ENCODE measurements at places on chromosomes 2 and 18.
A peak's percentile ranks its signal among the peaks of the same experiment; 100 is the strongest.

- H3K4me1 ChIP-seq, result no peaks in the 10 kb centered on the region
- H3K4me3 ChIP-seq, result no peak overlapping the region
- H3K27me3 ChIP-seq, result no peaks in the 10 kb centered on the region
- no peaks in the 10 kb centered on the region for H3K36me3 ChIP-seq
Observed at GRCh38 chr2:239202836-239203235, 198.0 kb downstream of the HDAC4 start.

DNA sequence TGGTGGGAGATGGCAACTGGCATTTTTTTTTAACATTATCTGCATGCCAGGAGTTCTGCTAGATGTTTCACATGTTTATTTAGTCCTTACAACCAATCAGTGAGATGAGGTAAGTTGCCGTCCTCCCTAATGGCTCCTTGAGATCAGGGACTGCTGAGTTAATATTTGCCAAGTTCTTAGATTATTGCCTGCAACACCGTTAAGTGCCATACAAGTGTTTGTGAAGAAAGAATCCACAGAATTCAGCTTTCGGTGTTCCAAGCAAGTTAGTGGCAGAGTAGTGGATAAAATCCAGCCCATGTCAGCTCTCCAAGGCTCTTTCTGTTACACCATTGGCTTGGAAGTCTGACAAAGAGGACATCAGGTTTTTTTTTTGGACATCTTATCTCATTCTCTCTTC is 95.9 kb downstream of the C1QL2 start:
- H3K27ac ChIP-seq, result no peak overlapping the region
- H3K27me3 ChIP-seq, result no peaks in the 10 kb centered on the region
- no peak for DNase-seq
- no peaks in the 10 kb centered on the region for H3K36me3 ChIP-seq
- H3K4me1 ChIP-seq, result no peaks in the 10 kb centered on the region

GRCh38 chr2:37645836-37646235 is 25.6 kb downstream of the CDC42EP3 start:
- no peaks in the 10 kb centered on the region for H3K36me3 ChIP-seq
- no peak for DNase-seq
- no peak overlapping the region for H3K27ac ChIP-seq
- H3K4me1 ChIP-seq, result no peaks in the 10 kb centered on the region
- H3K4me3 ChIP-seq, result no peak overlapping the region

- no peak overlapping the region for H3K4me3 ChIP-seq
- H3K36me3 ChIP-seq, result no peaks in the 10 kb centered on the region
- no peak overlapping the region for H3K27ac ChIP-seq
- no peaks in the 10 kb centered on the region for H3K27me3 ChIP-seq
- no peak for DNase-seq
Observed at GRCh38 chr2:234427081-234428061, 69.5 kb downstream of the ARL4C start.

DNA sequence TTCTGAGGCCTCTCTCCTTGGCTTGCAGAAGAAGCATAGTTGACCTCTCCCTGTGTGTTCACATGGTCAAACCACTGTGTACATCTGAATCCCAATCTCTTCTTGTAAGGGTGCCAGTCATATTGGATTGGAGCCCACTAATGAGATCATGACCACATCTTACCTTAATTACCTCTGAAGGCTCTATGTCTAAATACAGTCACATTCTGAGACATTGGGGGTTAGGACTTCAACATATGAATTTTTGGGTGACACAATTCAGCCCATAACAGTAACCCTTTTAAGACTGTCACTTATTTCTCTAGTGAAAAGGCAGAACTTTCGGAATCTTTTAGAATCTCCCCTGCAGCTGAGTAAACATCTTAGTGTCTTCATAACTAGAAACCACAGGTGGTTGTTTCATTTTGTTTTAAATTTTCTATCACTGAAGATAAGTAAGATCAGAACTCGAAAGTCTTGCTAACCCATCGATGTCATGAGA is 33.3 kb downstream of the BMP10 start:
- no peaks in the 10 kb centered on the region for H3K36me3 ChIP-seq
- H3K4me1 ChIP-seq, result peaks cover 1% of the 10 kb centered on the region
- DNase-seq, result no peak
- H3K4me3 ChIP-seq, result no peak overlapping the region
- H3K27ac ChIP-seq, result no peak overlapping the region

GRCh38 chr18:42048158-42048557 is 93.1 kb downstream of the PIK3C3 start:
- H3K4me1 ChIP-seq, result no peaks in the 10 kb centered on the region
- no peak for DNase-seq
- H3K27me3 ChIP-seq, result no peaks in the 10 kb centered on the region
- no peak overlapping the region for H3K4me3 ChIP-seq

GRCh38 chr2:159110784-159111183 is 142.3 kb downstream of the TANC1 start:
- DNase-seq, result no peak
- H3K4me3 ChIP-seq, result no peak overlapping the region
- no peaks in the 10 kb centered on the region for H3K36me3 ChIP-seq
- H3K27ac ChIP-seq, result peak overlapping the region; percentile 29

DNA sequence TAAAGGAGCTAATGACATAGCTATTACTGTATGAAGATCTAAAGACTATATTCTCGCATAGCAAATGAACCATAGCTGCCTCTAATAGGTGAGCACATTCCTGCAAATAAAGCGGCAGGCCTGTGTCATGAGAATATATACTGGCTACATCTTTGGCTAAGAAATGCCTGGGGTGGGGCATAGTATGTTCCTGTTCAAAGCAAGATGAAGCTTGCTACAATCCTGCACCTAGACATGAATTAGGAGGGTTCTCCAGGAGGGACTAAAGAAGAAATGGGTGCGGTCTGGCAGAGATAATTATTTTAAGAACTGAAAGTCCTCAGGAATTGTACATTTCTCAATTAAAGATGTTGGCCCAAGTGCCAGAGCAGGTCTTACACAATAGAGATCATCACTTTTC is 46.8 kb upstream of the PLA2R1 start:
- no peak overlapping the region for H3K27ac ChIP-seq
- H3K27me3 ChIP-seq, result no peaks in the 10 kb centered on the region
- no peak for DNase-seq
- no peaks in the 10 kb centered on the region for H3K4me1 ChIP-seq

- H3K4me3 ChIP-seq, result no peak overlapping the region
- no peaks in the 10 kb centered on the region for H3K36me3 ChIP-seq
- H3K27me3 ChIP-seq, result no peaks in the 10 kb centered on the region
- DNase-seq, result no peak
Observed at GRCh38 chr2:204024503-204024902, 87.9 kb downstream of the ICOS start.

DNA sequence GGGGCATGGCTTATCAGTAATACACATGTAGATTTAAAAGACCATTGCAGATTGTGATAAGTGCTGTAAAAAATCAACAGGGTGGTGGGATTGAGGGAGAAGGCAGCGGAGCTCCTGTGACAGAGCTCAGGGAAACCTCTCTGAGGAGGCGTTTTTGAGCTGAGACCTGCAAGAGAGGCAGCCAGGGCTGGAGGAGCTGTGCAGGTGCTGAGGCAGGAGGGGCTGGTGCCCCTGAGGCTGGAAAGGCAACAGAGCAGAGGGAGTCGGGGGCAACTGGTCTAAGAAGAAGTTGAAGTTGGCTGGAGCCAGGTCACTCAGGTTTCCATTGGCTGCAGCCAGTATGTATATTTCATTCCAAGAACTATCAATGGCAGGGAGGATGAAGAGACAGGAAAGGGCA is 47.6 kb downstream of the KLHL29 start:
- H3K4me1 ChIP-seq, result no peaks in the 10 kb centered on the region
- no peak overlapping the region for H3K27ac ChIP-seq
- H3K27me3 ChIP-seq, result no peaks in the 10 kb centered on the region
- no peak for DNase-seq
- H3K4me3 ChIP-seq, result no peak overlapping the region

DNA sequence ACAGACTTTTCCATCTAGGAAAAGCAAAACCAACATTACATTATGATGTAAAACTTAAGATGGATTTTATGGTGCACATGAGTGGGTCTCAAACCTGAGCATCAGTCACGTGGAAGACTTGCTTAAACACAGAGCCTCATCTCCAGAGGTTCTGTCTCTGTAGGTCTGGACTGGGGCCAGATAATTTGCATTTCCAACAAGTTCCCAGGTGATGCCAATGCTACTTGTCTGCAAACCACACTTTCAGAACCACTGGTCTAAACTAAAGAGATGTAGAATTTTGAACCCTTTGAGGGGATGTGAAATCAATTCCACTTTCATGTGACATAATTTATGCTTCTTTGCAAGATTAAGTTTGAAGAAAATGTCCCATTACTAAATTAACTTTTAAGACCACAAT is 522.8 kb downstream of the MBD2 start:
- H3K36me3 ChIP-seq, result no peaks in the 10 kb centered on the region
- DNase-seq, result no peak
- H3K4me1 ChIP-seq, result no peaks in the 10 kb centered on the region
- no peaks in the 10 kb centered on the region for H3K27me3 ChIP-seq
- H3K27ac ChIP-seq, result no peak overlapping the region

GRCh38 chr2:61727746-61728145 is 126.1 kb downstream of the FAM161A start:
- H3K36me3 ChIP-seq, result no peaks in the 10 kb centered on the region
